ENCODE measurements at places on chromosomes 16 and 17.
A peak's percentile ranks its signal among the peaks of the same experiment; 100 is the strongest.

DNA sequence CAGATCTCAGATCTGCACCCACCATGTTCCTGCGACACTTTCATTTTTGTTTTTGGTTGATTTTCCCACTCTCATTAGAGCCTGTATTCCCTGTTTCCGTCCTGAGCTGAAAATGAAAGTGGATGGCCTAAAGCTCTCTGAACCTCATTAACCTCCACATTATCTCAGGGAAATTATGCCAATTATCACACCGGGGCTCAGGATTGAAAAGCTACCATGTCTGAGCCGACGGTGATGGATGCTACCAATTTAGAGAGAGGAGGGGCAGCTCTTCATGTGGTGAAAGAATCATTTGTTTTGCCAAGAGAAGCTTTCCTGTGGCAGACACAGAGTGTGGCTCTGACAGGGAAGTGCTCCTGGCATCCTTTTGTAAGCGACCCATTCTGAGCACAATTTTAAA, 410.4 kb upstream of the CDH11 start:
- no peak for DNase-seq

DNA sequence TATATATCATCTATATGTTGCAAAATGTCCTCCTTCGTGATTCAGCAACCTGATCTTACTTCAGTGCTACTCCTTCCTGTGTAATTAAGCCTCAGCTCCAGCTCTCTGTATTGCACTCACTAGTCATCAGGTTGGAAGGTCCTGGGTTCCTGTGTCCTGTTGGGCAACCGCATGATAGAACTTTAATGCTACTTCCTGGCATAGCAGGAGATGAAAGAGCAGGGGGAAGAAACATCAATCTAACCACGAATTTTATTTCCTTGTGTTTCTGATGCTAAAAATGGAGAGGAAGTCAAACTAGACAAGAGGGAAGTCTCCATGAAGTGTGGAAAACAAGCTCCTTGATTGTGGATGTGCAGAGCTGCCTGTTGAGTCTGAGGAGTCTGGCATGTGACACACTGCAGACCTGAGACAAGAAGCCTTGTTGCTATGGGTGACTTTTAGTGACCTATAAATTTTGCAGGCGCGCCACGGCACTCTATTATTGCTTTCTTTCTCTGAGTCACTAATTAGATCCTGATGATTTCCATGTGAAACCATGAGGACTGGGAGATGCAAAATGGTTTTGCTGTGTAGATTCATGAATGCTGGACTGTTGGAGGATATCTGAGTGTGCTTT, 25.6 kb downstream of the IGSF6 start:
- DNase-seq, result peak; percentile 89

GRCh38 chr16:88616736-88617135, 21.6 kb upstream of the IL17C start:
- no peak for DNase-seq

- no peak for DNase-seq
Measured at GRCh38 chr17:61466246-61466645, 14.0 kb downstream of the TBX4 start.

DNA sequence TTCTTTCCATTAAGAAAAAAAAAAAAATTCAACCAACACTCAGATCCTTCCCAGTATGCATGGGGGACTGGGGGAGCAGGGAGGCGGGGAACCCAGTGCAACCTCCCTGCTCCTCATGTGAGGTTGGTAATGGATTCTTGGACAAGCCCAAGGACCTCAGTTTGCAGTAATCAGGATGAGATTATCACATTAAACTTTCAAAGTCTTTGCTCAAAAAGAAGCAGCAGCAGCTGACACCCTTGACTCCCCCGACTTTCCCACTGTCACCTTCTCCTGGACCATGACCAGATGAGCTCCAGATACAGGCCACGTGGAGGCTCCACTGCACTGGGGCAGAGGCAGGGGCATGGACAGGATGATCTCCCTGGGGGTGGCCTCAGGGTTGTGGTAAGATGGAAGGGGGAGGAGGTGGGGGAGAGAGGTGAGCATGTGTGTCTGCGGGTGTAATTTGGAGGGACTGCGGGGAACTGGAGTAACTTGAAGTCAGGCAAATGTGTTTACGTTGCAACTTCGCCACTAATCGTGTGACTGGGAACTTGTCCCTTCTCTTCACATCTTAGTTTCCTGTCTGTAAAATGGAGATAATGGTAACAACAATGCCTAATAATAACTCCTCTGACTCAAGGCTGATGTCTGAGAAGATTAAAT, 19.8 kb downstream of the ZNF385C start:
- DNase-seq, result no peak

GRCh38 chr17:39197380-39198185, at the start of gene CACNB1:
Gene CACNB1, minus strand, starts transcription at chr17:39197669. Its CDS starts 174 bp downstream, at chr17:39197495.
- peak; percentile 50 for DNase-seq

- DNase-seq, result no peak
Measured at GRCh38 chr17:52233176-52233575, 74.7 kb upstream of the CA10 start.

- DNase-seq, result no peak
Measured at GRCh38 chr17:7497228-7497627, 13.1 kb downstream of the POLR2A start.

GRCh38 chr16:20271893-20272292, 55.4 kb downstream of the GP2 start:
- DNase-seq, result no peak

GRCh38 chr16:56428091-56428490, 2.7 kb upstream of the AMFR start:
- DNase-seq, result no peak

DNA sequence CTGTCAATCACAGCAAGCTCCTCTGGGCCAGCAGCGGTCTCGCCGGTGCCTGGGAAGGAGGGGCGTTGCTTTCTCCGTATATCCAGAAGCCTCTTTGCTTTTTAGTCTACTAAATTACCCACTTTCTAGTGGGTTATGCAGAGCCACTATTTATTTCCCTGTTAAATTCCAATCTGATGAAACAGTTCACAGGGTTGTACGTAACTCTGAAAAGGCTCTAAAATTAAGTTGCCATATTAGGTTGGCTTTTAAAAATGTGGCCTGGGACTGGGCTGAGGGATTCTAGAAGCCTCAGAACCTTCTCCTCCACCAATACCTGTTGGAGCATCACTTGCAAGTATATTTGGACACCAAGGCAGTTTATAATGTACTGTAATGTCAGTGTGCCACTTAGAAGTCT, 27.2 kb downstream of the MARCHF10 start:
- DNase-seq, result peak; percentile 60

DNA sequence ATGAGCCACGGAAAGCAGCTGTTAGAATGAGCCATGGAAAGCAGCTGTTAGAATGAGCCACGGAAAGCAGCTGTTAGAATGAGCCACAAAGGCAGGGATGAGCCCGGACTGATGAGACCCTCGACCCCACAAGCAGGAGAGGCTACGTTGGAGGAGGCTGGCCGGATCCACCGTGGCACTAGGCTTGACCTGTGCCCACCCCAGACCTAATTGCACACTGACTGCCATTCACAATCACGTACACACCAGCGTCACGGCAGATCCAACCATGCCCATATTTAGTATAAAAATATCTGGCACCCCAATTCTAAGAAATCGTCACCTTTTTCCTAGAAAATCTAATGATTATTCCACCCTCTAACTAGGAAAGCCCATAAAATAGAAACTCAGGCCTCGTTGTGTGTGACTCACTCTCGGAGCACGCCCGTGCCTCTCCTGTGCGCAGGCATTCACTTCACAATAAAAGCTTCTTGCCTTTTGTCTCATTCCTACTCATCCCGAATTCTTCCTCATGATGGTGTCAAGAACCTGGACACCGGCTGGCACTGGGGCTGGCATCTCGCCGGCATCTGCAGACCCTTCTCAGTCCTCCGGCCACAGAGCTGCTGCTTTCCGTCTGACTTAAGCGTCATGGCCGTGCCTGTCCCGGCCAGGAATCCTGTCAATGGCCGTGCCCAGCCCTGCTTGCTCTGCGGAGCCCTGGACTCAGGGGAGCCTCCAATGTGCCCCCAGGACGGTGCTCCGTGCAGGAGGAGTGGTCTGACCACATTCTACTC, 5.5 kb upstream of the SECTM1 start:
- DNase-seq, result peak; percentile 57

DNA sequence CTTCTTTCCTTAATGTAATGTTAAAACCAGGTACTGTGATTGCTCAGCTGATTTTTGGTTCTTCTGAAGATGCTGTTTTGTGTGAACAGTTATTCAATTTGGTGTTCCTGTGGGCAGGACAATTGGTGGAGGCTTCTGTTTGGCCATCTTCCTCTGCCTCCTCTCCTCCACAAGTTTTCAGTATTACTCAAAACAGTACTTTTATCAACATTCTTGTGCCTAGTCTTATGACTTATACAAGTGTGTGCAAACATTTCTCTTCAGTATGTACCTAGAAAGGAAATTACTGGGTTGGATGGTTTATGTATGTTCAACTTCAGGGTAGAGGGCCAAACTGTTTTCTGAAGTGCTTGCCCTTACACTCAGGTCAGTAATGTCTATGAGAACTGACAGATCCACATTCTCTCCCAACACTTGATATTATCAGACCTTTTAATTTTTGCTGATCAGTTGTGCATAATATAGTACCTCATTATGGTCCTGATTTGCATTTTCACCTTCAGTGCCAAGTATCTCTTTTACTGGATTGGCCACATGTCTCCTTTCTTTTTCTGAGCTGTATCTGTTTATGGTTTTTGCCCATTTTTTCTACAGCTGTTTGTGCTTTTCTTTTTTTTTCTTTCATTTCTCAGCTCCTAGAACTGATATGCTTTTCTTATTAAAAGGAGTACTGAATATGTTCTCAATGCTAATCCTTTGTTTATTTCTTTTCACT, 50.9 kb downstream of the ERCC4 start:
- DNase-seq, result no peak

- DNase-seq, result no peak
Measured at GRCh38 chr16:50335196-50335958, 33.4 kb downstream of the BRD7 start.
